NCI-H1105 (cell line): ENCODE measurements at places on chromosomes 5 and 9.

DNA sequence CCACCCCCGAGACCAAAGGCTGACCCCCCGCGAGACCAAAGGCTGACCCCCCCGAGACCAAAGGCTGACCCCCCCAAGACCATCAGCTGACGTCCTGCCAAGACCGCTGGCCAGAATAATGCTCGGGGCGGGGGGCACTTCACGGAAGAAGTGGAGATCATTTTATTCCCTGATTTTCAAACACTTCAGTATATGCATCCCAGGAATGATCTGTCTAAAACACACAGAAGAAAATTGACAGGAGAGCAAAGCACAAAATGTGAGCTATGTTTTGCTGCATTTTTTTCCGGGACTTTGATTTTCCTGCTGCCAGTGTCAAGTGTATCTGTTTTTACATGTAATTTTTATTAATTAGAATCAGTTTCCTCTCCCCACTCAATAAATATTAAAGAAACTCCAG lies 67.1 kb downstream of the ADAMTS2 start:
- no peak for DNase-seq

- DNase-seq, result no peak
Observed at GRCh38 chr5:111772456-111773122, 15.6 kb upstream of the NREP start.

DNA sequence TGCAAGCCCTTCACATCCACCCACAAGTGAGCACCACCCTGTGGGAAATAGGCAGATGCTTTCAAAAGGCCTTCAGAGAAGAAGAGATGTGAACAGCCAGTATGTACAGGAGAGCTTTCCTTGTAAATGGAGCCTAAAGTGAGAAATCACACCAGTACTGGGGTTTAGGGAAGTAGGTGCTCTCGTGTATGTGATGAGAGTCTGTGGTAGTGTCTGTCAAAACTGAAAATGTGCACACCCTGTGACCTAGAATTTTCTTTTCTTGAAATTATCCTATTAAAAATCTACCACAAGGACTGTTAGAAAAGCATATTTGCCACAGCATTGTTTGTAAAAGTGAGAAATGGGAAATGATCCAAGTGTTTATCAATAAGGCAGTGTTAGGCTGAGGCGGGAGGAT lies 16.6 kb downstream of the OTULINL start:
- no peak for DNase-seq

GRCh38 chr9:7211657-7212056 lies 453.9 kb downstream of the KDM4C start:
- no peak for DNase-seq

GRCh38 chr5:64213531-64213930 lies 47.9 kb downstream of the RNF180 start:
- no peak for DNase-seq

- no peak for DNase-seq
Observed at GRCh38 chr5:100913298-100913697, 10.2 kb upstream of the ST8SIA4 start.

- DNase-seq, result no peak
Observed at GRCh38 chr5:149140197-149141002, 893 bp upstream of the ABLIM3 start.

- DNase-seq, result no peak
Observed at GRCh38 chr5:39503155-39503554, 78.4 kb upstream of the DAB2 start.

GRCh38 chr5:80967500-80968181 lies 7.5 kb downstream of the RASGRF2 start:
- DNase-seq, result no peak

DNA sequence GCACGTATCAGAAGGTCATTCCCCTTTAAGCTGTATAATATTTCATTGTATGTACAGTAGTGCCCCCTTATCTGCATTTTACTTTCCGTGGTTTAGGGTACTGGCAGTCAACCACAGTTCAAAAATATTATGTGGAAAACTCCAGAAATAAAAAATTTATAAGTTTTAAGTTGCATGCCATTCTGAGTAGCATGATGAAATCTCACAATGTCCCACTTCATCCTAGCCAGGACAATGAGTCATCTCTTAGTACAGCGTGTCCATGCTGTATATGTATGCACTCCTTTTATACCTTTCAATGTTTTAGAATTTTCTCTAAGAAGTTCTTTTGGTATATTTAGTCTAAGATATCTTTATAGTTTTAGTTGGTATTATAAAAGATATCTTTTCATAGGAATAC lies 115.0 kb upstream of the HAND1 start:
- DNase-seq, result no peak

DNA sequence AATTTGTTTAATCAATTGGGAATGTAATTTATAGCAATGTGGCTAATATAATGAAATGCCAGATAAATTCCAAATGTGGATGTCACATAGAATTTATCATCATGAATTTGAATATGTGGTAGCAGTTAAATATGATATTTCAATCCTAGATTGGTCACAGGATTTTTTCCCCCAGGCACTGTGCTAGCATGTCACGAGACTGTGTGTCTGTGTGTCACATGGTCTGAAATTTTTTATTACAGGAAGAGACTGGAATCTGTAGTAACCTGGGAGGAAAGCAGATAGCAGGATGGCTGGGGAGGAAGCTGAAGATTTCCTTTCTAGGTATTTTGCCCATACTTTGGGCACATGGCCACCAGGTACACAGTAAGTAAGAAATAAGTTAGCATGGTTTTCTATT lies 35.4 kb upstream of the MSH3 start:
- no peak for DNase-seq

GRCh38 chr5:34411470-34412346 lies 244.4 kb upstream of the RAI14 start:
- no peak for DNase-seq

GRCh38 chr5:54671111-54671531 lies 153.6 kb downstream of the SNX18 start:
- no peak for DNase-seq

- DNase-seq, result no peak
Observed at GRCh38 chr9:111928359-111928720, 31.7 kb downstream of the UGCG start.

DNA sequence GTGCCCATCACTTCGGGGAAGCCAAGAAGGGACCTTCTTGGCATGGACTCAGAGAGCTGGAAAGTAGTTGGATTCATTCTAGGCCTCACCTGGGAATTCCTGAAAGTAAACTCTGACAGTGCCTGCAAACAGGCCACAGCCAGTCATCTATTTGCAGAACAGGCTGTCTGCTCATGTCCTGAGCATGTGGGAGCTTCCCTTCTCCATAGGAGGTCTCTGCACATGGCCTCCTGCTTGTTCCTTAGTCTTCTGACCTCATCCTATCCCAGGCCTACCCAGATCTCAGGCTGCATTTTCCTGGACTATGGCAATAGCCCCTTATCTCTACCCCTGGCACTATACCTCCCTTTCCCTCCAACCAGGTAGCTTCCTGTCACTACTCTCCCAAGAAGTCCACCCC lies 67.2 kb upstream of the FSTL4 start:
- DNase-seq, result no peak

GRCh38 chr5:91910247-91910646 lies 527.1 kb upstream of the ARRDC3 start:
- DNase-seq, result no peak

DNA sequence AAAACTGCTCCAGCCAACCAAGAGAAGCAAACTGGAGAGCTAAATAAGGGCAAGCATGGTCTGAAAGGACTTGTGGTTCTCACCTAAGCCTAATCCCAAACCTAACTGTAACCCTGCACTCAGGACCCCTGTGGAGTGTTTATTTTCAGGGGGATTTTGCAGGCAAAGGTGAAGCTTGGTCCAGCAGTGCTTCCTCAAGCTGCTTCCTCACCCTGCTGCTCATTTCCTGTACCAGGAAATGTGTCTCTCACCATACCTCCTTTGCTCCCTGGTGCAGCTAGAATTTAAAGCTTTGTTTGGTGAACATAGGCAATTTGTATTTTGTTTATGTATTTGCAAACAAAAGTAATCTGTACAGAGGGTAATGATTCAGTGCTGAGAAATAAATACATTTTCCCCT lies 50.2 kb downstream of the CARTPT start:
- DNase-seq, result no peak

- DNase-seq, result no peak
Observed at GRCh38 chr5:114686356-114686755, 324.5 kb downstream of the KCNN2 start.

DNA sequence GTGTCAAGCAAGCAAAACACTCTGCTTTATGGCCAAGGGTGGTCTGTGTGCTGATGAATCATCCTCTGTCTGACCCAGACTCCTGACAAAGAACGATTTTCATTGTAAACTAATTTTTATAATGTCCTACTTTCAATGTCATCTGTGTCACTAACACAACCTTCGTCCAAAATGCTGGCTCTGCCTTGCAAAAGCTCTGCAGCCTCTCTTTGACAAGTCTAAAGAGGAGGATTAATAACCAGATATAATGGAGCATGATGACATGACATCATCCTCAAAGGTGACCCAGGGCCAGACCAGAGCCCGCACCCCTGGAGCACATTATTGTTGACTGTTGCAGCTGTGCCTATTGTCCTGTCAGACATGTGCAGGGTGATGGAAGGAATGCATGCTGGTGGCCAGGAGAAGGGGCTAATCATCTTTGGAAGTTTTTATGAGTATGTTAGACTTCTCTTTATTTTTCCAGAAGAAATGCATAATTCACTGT lies 589.4 kb downstream of the NR2F1-AS1 start:
- DNase-seq, result no peak

GRCh38 chr9:37966412-37967013 lies 62.6 kb upstream of the SLC25A51 start:
- DNase-seq, result no peak
